HS-5 (cell line): ENCODE measurements at places on chromosomes 6 and 20.

- DNase-seq: no peak
Measured at GRCh38 chr6:105781915-105782314, 304.2 kb upstream of the PRDM1 start.

DNA sequence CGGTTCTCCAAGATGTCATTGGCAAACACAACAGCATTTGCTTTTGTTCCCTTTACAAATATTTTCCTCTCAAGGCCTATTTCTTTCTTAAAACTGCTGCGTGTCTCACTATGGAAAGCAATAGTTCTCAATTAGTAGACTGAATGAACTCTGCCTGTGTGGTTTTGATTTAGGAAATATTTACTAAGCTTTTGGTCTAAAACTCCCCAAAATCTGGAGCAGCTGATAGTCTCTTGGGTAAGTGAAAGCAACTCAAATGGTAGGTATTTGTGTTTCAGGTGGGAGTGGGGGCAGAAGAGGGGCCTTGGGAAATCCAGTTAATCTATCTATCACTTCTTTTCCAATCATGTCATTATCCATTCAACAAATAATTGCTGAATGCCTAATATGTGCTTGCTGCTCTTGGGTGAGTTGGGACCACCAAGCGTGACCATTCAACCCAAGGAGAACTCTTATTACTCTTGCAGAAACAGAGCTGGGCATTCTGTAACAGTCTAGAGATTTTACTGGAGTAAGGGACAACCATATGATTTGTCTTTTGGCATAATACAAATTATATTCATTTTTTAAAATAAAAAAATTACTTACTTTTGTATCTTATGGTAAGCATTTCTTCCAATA lies 33.2 kb upstream of the ADTRP start:
- no peak for DNase-seq

GRCh38 chr6:47357827-47358226 lies 48.1 kb upstream of the TNFRSF21 start:
- DNase-seq: no peak

GRCh38 chr6:19734061-19734460 lies 103.1 kb upstream of the ID4 start:
- no peak for DNase-seq

DNA sequence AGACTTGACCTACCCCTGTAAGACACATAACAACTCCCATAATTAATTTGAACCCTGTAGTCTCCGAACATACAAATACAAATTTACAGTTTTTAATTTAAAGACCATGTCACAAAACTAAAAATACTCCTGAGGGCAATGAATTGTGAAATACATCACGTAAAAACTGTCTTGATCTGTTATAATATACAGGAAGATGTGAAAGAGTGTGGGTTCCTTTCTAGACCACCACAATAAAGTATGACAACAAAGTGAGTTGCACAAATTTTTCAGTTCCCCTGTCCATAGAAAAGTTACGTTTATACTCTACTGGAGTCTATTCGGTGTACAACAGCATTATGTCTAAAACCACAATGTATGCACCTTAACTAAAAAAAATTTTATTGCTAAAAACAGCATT lies 11.0 kb upstream of the BLOC1S5 start:
- no peak for DNase-seq
